Stimulated activated CD4-positive, alpha-beta T cell treated with anti-CD3 and anti-CD28 coated beads, TNF-alpha, amount 100 ng/mL, for 24 hours (primary cell): ENCODE measurements at places on chromosomes 6 and 20.

- no peak for DNase-seq
Measured at GRCh38 chr20:3672547-3673171, 9.2 kb downstream of the ADAM33 start.

DNA sequence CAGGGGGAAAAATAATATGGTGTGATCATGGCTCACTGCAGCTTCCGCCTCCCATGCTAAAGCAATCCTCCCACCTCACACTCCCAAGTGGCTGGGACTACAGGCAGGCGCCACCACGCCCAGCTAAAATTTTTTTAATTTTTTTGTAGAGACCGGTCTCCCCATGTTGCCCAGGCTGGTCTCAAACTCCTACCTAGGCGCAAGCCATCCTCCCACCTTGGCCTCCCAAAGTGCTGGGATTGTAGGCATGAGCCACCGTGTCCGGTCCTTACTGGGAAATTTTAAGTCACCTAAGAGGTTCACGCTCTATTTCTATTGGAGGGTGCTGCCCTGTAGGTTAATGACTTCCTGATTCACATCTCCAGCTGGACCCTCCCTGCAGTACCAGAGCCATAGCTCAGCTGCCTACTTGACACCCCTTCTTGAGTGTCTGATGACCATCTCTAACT is 626 bp upstream of the CDK5RAP1 start:
- no peak for DNase-seq

DNA sequence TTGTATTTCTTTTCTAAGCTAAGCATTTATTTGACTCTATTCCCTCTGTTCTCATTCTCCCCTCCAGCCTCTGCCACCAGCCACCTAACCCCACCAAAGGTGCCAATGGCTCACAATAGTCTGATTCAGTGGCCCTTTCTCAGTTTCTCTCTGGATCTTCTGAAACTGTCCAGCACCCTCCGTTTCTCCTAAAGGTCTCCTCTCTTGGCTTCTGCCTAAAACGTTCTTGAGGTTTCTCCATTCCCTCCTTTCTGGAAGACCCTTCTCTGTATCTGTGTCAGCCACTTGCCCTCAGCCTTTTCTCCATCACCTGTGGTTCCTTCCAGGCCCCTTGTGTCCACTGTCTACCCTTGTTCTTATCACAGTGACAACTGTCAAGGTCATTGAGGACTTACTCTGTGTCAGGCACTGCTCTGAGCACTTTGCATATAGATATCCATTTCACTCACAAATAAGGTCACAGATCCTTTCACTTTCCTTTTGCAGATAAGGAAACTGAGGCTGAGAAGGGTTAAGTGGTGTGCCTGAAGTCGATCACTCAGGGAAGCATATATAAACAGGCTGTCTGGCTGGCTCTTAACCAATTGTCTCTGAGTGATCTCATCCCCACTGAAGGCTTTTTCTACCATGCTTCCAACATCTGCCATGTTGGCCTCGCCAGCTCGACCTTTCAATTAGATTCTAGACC is 48.1 kb downstream of the FOXA2 start:
- DNase-seq, result no peak

- no peak for DNase-seq
Measured at GRCh38 chr6:147559006-147559405, 50.5 kb downstream of the SAMD5 start.

DNA sequence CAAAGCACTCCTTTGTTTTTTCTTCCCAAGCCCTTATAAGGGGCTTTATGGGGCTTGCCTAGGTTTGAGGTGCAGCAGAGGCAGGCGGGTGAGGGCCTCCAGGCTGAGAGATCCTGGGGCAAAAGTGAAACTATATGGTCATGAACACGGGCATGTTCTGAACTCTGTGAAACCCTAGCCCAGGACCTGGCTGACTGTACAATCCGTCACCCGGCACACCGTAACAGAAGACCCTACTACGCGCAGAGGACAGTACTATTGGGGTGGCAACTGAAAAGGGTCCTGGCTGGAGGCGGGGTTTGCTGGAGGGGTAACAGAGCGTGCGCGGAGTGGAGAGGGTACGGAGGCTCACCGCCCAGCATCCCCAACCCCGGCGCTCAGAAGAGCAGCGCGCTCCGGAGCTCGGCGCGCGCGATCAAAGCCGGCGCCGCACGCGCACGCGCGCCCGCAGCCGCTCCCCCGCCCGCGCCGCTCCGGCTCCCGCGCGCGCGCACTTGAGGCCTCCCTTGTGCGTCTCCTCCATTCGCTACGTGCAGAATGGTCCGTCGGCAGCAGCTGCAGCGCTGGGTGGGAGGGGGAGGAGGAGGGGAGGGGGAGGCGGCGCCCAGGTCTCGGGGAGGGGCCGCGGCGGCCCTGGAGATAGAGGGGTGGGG is 54.2 kb downstream of the MRPL14 start:
- peak; percentile 86 for DNase-seq

DNA sequence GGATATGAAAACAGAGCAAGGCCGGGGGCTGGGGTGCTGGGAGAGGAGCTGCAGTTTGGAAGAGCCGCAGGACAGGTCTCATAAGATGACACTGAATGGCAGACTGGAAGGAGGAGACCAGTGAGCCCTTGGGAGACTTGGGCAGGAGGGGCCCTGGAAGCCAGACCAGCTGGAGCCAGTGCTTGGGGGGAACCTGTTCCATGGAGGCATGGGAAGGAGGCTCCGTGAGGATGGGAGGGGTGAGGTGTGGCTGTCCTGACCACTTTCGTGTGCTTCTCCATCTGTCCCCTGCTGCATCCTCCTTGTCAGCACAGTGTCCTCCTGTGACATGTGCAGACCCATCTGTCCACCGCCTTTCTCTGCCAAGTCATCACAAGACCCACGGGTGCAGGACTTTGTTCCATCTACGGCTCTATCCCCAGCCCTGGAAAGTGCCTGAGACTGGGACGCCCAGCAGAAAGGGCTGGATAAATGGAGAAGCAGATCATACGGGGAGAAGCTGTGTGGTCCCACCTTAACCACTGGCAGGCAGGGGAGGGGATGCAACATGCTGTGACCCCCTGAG is 84.8 kb upstream of the MPC1 start:
- DNase-seq, result no peak

DNA sequence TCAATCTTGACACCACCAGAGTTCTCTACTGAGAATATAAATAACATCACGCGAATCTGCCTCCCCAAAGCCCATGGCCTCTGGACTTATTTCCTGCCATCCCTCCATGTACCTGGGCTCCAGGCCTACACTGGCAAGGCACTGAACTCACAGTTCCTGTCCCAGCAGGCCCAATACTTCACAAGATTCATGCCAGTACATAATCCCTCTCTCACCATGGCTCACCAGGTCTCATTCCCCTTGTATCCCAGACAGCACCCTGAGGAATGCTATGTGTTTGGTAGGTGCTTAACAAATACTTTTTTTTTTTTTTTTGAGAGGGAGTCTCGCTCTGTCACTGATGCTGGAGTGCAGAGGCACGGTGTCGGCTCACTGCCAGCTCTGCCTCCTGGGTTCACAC is 1.9 kb downstream of the KIF16B start:
- DNase-seq, result no peak

DNA sequence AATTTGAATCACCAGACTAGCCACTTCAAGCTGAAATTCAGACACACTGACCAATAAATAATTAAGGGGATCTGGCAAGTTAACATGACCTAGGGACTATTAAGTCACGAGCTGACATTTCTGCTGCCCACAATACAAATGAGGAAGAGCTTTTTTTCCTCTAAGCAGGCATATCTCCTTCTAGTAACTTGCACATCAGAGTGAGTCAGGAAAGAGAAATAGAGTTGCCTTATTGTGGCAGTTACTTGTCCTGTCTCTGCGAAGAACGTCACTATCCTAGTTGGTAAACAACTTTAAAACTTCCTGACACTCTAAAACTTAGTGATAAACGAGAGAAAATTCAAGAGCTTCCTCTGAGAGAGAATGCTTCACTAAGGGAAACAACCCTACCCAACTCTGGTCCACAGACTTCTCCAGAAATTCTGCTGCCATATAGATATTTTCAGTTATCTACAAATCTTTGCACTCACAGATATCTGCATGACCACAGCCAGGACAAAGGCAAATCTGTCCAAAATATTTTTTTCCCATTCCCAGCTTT is 4.2 kb downstream of the PLA2G7 start:
- DNase-seq, result no peak

- no peak for DNase-seq
Measured at GRCh38 chr6:136582711-136583471, 32.7 kb upstream of the MAP7 start.

GRCh38 chr20:58001381-58001780 is 227.1 kb downstream of the ANKRD60 start:
- DNase-seq, result no peak

- DNase-seq, result no peak
Measured at GRCh38 chr6:145139140-145139850, 596.0 kb downstream of the EPM2A start.

GRCh38 chr6:22421198-22421597 is 124.4 kb upstream of the PRL start:
- no peak for DNase-seq

- DNase-seq, result no peak
Measured at GRCh38 chr6:34319471-34319885, 70.7 kb upstream of the SMIM29 start.

DNA sequence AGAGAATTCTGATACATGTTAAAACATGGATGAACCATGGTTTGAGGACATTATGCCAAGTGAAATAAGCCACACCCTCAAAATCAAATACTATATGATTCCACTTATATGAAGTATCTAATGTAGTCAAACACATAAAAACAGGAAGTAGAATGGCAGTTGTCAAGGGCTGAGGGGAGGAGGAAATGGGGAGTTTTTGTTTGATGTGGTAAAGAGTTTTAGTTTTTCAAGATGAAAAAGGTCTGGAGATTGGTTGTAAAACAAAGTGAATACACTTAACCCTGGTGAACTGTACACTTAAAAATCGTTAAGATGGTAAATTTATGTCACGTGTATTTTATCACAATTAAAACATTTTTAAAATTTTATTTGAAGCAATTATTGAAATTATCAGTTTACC is 127.4 kb upstream of the GRIK2 start:
- DNase-seq, result no peak

- no peak for DNase-seq
Measured at GRCh38 chr6:4698901-4699659, 77.1 kb upstream of the CDYL start.

DNA sequence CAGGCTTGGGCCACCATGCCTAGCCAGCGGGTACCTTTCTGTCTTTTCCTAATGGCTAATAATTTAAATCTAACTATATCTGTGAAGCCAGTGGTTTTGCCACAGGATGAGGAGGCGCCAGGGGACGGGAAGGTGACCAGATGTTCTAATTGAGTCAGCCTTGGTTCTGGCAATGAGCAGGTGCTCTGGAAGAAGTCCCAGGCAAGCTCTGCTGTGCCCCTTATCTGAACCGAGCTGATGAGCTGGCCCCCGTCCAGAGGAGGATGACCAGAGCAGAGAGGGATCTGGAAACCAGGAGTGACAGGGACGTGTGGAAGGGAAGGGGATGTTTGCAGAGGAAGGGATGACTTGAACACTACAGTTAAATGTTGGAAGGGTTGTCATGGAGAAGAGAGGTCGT is 46.7 kb downstream of the SLC35D3 start:
- DNase-seq, result no peak

- DNase-seq, result no peak
Measured at GRCh38 chr6:33008944-33009861, at the start of gene HLA-DOA. TSS of gene HLA-DOA (minus strand) at chr6:33009591.

GRCh38 chr6:34866509-34866908 is 21.3 kb downstream of the TAF11 start:
- DNase-seq, result no peak

DNA sequence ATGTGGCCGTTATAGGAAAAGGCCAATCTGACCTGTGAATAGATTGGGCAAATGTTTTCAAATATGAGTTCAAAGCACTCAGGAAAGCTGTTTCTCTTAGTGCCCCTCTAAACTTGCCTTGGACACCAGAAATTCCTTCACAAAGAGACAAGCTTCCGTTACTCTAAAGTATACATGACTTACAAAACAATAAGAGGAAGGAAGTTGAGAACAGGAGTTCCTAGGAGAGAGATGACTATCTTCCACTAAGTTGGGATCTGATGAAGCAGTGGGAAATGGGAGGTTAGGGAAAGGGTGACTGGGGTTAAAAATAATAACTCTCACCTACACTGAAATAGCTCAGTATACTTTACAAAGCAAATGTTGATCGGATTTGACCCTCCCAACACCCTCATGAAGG is 50.0 kb downstream of the ISM1 start:
- no peak for DNase-seq

DNA sequence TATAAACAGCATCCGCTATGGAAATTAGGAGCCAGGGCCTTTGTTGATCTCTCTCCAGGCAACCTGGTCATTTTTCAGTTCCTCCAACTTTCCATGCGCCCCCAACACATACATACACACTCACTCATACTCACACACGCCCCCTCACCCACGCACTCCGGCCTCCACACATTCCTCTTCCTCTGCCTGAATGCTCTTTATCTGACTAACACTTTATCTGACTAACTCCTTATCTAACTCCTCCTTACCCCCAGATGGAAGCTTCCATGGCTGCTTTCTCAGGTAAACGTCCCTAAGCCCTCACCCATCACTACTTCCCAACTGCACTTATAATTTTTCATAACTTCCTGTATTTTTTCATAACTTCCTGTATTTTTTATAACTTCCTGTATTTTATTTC is 17.4 kb downstream of the CASS4 start:
- no peak for DNase-seq
